HCT116 (cell line): ENCODE measurements at places on chromosomes 11 and 22.

GRCh38 chr11:78641541-78641940, 66.9 kb upstream of the NARS2 start:
- DNase-seq, result no peak

- no peak for DNase-seq
These were observed 67.0 kb upstream of the RASSF10 start for GRCh38 chr11:12942157-12942556.

DNA sequence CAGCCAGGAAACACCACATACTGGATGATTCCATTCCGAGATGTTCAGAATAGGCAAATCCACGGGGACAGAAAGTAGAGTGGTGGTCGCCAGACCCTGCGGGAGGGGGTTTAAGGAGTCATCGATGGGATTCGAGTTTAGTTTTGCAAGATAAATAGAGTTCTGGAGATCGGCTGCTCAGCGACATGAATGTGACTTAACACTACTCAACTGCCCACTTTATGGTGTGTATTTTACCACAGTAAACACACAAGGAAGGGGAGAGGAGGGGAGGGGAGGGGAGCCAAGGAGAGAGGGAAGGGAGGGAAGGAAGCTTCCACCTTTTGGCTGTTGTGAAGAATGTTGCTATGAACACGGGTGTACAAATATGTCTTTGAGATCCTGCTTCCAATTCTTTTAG, 10.4 kb upstream of the ARHGAP8 start:
- no peak for DNase-seq

DNA sequence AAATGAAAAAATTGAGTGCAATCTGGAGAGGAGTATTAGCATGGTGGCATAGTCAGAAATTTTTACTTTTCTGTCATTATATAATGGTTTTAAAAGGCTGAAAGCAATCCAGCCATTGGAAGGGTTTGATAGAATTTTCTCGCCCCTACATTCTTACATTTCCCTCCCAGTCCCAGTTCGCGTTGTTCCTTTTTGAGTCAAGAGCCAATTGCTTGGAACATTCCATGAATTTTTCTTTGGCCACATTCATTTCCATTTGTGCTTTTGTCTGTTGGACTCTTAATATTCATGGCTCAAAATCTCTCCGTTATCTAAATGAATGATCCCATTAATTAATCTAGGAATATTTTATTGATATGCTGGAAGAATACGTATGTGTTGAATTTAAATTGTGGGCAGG, 66.0 kb downstream of the GRK3 start:
- DNase-seq, result no peak

DNA sequence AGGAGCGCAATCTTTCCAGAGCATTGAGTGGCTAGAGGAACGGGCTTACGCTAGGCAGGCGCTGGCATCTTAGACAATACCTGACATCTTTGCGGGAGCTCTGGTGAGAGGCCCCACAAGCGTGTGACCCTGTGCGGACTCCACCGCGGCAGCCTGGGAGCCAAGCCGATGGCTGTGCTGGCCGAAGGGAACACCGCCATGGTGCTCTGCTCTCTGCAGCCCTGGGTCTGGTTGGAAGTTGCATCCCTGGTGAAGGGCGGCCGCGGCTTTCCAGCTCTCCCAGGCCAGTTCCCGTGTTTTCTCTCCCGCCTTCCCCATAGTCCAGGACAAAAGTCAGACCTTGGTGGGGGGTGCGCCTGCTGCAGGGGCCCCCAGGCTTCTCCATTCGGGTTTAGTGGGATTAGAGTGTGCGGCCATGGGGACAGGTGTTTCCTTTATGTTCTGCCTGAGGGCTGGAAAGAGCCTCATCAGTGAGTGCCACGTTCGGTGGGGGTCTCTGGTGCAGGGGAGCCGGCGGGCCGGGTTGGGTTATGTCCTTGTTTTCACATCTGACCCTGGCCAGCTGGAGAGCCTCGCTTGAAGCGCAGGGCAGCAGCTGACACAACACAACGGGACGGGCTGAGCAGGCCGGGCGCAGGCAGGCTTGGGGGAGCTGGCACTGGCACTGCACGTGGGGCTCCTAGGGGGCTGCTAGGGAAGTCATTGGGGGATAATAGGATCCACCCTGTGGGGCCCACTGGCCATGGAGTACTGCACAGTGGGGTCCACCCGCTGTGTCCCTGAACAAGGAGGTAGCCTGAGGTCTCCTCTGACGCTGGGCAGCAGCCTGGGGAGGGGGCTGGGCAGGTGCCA, 94.8 kb downstream of the KCNQ1 start:
- no peak for DNase-seq

GRCh38 chr11:62143727-62144126, 19.9 kb downstream of the INCENP start:
- no peak for DNase-seq

- DNase-seq, result no peak
These were observed 2.8 kb upstream of the APOC3 start for GRCh38 chr11:116826751-116827431.

- no peak for DNase-seq
These were observed at the start of gene GLB1L3 for GRCh38 chr11:134275534-134276395. TSS of gene GLB1L3 (plus strand) at chr11:134276379. CDS start at chr11:134276741, 362 bp downstream.
